ENCODE measurements at places on chromosomes 2 and 18.

DNA sequence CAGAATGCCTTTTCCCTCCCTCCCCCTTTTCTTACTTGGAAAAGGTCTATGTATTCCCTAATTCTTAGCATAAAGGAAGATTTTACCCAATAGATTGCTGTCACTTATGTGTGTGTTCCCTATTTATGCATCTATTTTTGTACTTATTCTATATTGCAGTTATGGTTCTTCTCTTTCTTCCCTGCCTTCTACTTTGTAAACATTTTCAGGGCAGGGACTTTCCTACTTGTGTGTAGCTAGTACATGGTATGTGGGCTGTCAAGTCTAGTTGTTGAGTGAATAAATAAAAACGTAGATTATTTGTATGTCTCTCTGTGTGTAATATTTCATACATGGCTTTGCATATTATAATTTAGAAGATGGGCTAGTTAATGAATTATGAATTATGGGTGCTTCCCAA lies 45.3 kb downstream of the PSMD14 start:
- DNase-seq: no peak

GRCh38 chr2:38602136-38602731 lies 494 bp downstream of the HNRNPLL start:
- no peak for DNase-seq

DNA sequence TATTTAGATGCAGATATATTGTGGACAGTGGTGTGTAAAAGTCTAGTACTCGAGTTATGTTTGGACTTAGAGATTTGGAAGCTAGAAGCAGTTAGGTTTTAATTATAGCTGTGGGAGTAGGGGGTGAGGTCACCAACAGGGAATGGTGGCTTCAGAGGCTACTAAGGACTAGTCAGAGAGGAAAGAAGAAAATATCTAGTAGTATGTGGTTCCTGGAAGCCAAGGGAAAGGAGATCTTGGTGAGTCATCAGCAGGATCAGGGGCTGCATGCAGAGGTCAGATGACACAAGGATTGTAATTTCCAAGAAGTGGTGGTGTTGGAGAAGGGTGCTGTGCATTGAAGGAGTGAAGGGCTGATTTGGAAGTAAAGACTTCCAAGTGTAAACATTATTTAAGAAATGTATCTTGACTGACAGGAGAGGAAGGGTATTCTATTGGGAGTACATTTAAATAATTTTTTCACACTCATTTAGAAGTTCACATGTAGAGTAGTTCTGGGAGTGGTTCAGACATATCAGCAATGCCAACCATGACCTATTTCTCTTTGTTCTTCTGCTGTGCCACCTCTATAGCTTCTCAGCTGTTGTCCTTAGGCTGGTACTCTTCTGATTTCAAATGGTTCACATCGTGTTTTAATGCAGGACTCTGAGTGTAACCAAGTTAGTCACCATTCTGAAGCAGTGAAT lies 59.1 kb downstream of the ACSL3 start:
- no peak for DNase-seq

GRCh38 chr2:190979906-190980629 lies 33.9 kb downstream of the STAT1 start:
- DNase-seq: no peak

DNA sequence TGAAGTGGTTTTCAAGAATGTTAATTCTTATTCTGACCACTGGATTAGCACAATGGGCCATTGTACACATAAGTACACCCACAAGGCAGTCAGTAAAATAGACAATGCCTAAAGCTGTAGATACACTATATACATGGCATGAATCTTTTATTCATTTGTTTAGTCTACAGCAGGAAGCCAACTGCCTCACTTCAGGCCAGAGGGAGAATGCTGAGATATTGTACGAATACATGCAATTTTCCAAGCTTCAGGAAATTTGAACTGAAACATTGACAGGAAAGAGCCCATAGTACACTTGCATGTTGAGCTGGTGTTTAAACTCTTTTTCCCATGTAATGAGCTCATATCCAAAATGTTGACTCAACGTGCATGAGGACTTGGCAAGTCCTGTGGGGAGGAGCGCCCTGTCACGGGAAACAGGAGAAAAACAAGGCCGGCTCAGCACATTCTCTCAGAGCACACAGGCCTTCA lies 111.6 kb upstream of the CYP1B1 start:
- DNase-seq: no peak

GRCh38 chr2:97997784-97998392 lies 2.1 kb upstream of the TMEM131 start:
- DNase-seq: no peak

DNA sequence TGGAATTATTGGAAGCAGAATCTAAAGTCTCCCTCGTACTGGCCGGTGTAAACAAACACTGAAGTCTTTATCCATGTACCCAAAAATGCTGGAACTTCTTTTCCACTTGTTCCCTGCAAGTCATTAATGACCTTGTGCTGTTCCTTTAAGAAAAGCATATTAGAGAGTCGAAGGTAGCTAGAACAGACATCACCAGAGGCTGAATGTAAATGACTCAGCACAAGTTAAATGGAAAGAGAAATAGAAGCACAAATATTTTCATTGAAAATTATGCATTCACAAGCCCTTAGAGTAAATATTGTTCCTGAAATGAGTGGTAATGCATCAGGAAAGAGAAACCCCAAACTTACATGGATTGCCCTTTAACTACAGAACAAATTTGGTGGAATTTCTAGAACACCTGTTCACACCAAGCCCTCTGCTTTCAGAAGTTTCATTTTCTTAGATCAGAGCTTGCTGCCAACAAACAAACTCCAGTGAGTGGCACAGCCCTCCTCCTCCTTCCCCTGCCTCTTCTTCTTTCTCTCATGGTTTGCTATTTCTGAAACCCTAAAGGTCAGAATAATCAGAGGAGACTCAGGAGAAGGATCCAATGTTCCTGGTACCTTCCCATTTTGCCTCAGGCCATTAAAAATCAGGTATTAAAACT lies 264.3 kb downstream of the TXNL1 start:
- peak; percentile 12 for DNase-seq

- DNase-seq: peak; percentile 9
These were observed 73.8 kb upstream of the PROKR1 start for GRCh38 chr2:68569604-68570003.

DNA sequence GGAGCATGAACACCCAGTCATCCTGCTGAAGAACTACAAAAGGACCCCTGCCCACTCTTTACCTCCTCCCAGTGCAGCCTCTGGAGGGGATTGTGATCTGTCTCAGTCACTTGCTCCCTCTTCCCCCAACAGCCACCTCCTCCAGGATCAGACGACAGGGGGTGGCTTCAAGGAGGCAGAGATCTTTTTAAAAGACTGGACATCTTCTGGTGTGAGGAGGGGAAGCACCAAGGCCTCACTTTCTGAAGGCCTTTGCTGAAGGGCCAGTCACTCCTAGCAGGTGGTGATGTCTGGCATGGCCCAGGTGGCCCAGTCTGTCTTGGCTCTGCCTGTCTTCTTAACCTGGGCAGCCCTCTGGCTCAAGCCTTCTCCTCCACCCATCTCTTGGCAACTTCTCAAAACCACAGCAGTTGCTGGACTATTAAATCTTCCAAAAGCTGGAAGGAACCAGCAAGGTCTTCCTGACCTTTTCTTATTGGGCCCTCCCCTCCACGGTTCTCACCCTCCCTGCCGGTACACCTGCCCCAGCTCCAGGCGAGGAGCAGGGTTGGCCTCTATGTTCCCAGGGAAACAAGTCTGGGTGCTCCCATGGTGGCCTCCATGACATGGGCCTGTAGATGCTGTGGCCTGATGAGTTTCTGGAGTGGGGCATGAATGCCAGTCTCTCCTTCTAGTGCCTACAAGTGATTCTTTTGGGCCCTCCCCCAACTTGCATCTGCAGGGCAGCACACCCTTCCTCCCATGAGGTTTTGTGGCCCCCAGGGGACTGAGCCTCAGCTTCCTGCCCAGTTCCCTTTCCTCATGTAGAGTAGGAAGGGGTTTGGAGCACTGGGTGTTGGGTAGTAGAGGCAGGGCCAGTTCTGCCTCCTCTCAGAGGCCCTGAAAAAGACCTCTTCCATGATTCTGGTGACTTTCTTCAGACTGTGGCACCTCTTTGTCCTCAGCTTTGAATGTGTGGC lies 5.0 kb upstream of the ATP6V1B1 start:
- no peak for DNase-seq

- no peak for DNase-seq
These were observed 348.5 kb downstream of the EN1 start for GRCh38 chr2:118498943-118499342.

DNA sequence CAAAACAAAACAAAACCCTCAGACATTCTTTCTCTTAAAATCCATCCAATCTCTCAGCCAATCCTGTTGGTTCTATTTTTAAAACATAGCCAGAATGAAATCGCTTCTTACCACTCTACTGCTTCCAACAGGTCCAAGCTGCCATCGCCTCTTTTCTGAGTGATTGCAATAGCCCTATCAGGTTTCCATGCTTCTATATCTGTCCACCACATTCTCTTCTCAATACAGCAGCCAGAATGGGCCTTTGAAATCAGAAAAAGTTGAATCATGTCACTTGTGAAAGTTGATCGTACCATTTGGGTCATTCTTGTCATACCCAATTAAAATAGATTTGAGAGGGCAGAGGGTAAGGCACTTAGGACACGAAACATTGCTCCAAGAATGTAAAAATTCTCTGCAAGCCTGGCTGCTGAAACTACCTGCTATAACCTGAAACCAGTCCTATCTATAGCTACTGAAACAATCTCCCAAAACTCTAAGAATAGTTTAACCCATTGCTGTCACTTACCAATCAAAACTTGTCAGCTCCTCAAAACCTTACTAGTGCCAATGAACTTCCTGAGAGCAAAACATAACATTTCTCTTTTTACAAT lies 3.3 kb upstream of the MTLN start:
- DNase-seq: no peak

DNA sequence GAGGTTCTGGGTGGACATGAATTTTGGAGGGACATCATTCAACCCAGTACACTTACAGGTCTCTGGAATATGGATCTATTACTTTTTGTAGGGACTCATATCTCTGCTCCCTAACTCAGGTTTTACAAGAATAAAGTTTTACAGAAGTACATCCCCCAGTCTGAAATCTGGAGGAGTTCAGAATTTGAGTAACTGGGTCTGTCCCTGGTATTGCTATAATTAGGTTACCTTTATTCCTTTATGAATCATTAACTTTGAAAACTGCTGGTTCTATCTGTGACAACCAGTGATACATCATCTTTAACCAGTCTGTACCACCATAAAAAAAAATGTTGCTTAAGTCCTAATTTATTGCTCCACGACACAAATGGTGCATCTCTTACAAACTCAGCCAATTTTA lies 59.9 kb downstream of the INSIG2 start:
- DNase-seq: no peak

DNA sequence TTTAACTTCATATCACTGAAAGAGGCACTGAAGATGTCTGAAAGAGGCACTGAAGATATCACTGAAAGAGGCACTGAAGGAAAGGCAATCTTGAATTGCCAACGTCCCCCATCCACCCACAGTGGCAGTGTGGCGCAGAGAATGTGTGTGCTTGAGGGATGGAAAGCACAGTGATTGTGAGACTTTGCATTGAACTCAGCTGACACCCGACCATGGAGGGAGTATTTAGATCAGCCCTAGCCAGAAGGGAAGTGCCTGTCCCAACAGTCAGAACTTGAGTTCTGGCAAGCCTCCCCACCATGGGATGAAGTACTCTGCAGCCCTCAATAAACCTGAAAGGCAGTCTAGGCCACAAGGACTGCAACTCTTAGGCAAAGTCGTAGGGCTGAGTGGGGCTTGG lies 33.8 kb downstream of the MAP4K3 start:
- no peak for DNase-seq

- no peak for DNase-seq
These were observed 26.6 kb upstream of the NT5DC4 start for GRCh38 chr2:112694182-112694581.

GRCh38 chr2:32798829-32799228 lies 147.9 kb upstream of the LTBP1 start:
- DNase-seq: no peak

DNA sequence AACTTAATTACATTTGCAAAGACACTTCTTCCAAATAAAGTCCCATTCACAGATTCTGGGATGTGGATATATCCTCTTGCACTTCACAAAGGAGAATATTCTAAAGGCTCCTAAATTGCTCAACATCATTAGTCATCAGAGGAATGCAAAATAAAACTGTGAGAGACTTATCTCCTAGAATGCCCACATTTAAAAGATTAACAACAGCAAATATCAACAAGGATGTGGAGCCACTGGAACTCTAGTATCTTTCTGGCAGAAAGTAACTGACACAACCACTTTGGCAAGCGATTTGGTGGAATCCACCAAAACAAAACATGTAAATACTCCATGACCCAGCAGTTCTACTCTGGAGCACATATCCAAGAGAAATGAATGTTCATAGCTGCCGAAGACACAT lies 4.6 kb downstream of the NEU2 start:
- no peak for DNase-seq

DNA sequence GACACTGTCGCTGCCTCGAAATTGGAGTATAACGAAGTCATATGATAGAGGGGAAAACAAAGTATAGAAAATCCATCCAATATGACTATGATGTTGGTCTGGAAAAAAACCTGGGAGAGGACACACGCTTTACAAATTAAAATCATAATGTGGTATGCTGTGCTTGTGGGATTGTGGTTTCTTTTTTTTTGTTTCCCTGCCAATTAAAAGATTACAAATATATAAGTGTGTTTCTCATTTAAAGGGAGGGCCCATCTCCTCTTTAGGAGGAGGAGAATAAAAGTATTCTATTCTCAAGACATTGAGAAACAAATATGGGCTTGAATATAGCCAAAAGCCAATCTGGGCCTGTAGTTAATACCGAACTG lies 86.6 kb downstream of the EPHA4 start:
- no peak for DNase-seq

DNA sequence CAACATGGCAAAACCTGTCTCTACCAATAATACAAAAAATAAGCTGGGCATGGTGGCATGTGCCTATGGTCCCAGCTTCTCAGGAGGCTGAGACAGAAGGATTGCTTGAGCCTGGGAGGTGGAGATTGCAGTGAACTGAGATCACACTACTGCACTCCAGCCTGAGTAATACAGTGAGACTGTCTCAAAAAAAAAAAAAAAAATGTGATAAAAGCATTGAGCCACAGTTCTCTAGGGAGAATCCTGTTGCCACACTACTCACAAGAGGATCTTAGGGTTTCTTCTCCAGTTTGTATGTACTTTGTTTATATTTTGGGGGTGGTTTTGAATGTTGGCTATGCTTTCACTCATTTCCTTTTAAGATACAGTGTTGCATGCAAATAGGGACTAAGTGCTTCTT lies 62.0 kb downstream of the TMEM185B start:
- no peak for DNase-seq

GRCh38 chr2:233882353-233882752 lies 14.2 kb upstream of the MSL3B start:
- no peak for DNase-seq

DNA sequence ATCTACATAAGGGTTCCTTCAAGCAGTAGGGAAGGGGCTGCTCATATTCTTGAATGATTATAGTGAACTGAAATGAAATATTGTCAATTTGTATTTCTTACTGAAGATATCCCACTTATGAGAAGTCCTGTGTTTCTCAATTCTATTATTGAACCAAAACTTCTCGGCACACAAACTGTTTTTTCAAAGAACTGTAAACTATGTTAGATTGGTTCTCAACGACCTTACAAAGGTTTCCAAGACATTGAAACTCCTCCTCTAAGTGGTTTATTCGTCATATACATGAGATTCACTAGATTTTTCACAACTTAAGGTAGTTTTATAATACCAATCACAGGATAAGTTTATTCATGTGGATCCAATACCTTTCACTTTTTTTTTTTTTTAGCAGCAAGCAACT lies 1.4 kb downstream of the CCL20 start:
- DNase-seq: no peak
